Inflammatory macrophage treated with lipopolysaccharide for 1 hour (primary cell): ENCODE measurements at places on chromosomes 1 and 21.

DNA sequence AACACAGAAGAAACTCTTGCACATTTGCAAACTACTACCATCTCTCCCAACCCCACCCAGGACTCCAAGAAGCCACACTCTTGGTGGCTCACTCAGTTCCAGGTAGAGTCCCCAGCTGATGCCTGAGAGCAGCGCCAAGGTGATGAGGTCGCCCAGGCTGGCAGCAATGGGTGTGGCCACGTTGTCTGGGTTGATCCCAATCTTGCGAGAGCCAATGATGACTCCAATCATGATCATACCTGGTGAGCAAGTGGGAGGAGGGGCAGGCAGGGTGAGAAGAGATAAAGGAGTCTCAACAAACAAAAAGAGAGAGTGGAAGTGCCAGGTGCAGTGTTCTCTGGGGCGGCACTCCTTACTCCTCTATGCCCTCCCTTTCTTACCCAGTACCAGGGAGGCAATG lies 14.4 kb downstream of the SLC41A1 start:
- DNase-seq = no peak

- DNase-seq = peak; percentile 95
Observed at GRCh38 chr1:246214708-246215509, 292.2 kb downstream of the SMYD3 start.

DNA sequence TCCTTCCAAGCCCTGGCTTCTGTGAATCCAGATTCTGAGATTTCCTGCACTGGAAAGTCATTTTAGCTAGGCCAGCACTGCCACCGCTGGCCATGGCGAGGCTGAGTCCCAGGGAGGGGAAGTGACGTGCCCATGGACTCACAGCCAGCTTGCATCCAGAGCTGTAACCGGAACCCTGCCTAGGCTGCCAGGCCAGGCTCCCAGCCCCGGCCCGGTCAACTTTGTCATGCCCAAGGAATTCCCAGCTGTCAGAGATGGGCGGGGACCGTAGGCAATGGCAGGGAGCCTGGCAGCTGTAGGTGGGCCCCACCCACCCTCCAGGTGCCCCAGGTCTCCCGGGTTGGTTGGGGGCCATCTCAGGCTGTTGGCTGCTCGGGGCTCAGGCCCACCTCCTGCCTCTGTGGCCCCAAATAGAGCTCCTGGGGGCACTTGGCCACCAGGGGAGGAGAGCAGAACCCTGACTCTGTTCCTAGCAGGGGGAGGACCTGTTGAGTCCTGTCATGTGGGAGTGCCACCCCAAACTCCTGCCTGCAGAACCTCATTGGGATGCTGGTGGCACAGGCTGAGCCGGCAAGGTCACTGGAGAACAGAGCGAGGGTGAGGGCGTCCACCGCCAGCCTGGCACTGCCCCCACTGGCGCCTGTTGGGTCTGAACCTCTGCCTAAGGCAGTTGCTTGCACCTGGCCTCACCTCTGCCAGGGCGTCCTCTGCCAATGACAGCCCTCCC lies 57.8 kb downstream of the FOXO6 start:
- DNase-seq = peak; percentile 57

GRCh38 chr21:40929833-40930232 lies 82.9 kb upstream of the DSCAM start:
- DNase-seq = no peak

DNA sequence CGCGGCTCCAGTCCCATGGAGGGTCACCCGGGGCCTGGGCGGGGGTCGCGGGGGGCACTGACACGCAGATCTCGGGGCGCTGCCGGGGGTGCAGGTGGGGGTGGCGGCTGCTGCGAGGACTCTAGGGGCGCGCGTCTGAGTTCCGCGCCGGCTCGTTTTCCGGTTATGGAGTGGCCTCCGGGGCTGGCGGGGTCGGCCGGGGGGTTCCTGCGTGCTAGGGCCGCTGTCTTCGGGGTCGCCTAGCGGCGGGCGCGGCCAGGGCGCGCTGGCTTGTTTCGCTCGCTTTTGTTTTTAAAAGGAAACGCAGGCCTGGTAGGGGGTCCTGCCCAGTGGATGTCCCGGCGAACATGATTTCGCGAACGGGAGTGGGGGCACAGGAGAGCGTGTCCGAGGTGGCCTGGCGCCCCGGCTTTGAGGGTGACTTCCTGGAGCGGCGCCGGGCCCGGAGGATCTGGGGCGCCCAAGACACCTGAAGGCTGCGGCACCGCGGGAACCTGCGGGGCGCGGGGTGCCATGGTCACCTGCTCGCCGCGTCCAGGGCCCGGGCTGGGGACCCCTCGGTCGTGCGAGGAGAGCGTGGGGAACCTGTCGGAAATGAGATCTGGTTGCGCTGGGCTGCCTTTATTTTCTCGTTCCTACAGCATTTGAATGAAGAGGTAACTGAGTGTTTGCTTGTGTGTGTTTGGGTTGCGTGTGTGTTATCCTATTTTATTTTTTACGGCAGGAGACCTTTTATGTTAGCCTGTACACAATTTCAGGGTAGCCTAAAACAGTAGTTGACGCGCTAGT lies 618 bp downstream of the ETS2 start:
- peak; percentile 40 for DNase-seq

- peak; percentile 76 for DNase-seq
Observed at GRCh38 chr1:12166834-12167492, at the start of gene TNFRSF1B. Gene TNFRSF1B, plus strand, starts transcription at chr1:12166991. Its CDS starts 101 bp downstream, at chr1:12167092.

DNA sequence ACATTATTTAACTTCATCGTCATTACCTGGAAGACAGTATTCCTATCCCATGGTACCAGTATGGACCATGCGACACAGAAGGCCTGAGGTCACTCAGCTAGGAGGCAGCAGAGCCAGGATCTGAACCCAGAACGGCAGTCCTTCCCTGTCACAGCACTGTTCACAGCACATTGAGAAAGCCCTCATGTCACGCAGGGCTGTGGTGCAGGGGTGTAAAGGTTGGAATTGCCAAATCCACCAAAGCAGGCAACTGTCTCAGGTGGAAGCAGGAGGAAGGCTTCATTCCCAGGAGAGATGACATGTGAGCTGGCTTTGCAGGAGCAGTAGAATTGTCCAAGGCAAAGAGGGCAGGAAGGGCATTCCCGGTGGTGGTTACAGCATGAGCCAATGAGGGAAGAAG lies 9.9 kb upstream of the TTC22 start:
- no peak for DNase-seq

GRCh38 chr1:227790868-227791267 lies 24.6 kb upstream of the PRSS38 start:
- no peak for DNase-seq

- DNase-seq = peak; percentile 11
Observed at GRCh38 chr1:37883671-37884070, 24.3 kb upstream of the MTF1 start.

- DNase-seq = no peak
Observed at GRCh38 chr1:100344774-100345173, 7.5 kb upstream of the CDC14A start.
